Left renal cortex interstitium (tissue), 4 donors: ENCODE measurements at places on chromosomes 3 and 15.

DNA sequence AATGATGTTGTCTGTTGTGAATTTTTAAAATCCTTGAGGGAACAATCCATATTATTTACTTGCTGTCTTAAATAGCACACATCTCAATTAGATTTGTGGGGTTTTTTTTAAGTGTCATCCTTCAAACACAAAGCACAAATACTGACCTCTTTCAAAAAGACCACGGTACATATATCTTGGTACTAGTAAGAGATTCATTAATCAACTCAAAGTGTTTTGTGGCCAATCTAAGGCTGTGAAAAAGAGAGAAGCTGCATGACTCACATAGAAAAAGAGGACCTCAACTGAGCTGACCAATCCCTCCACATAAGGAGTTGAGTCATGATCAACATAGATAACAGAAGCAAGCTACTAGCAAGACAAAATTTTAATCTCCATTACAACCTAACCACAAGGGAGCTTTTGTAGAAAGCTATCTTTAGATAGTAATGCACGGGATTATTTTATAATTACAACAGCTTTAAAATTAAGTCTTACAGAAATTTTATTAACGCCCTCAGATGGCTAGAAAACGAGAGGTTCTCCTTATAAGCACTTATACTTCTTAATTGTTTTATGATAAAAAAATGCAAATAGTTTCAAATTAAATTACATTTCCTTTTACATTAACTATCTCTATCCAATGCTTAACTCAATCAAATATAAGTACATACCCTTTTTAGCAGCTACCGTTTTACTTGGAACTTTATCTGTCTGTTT lies 60.5 kb downstream of the TOP2B start:
- no peak for DNase-seq

- no peak for DNase-seq
These were observed 37.2 kb downstream of the UBE2E2 start for GRCh38 chr3:23240171-23240785.

GRCh38 chr3:58965865-58966264 lies 84.0 kb downstream of the CFAP20DC start:
- no peak for DNase-seq

DNA sequence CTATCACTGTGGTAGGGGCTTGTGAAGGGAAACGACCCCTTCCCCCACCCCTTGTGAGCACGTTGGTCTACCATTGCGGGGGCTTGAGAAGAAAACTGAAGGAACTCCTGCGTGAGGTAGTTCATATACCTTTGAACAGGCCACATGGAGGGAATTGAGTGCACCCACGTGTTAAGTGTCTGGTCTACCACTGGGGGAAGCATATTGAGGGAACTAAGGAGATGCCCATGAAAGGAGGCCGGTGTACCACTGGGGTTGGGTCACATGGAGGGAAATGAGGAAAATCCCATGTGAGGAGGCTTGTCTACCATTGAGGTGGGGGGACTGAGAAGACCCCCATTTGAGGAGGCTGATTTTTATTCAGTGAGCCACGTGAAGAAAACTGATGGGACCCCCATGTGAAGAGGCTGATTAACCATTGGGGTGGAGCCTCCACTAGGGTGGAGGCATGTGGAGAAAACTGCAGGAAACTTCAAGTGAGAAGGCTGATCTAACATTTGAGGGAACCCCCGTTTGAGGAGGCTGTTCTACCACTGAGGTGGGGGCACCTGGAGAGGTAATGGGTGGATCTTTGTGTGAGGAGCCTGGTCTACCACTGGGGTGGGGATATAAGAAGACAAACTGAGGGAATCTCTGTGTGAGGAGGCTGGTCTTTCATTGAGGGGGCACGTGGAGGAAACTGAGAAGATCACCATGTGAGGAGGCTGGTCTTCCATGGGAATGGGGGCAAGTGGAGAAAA lies 163.2 kb downstream of the FBLN2 start:
- DNase-seq = no peak

DNA sequence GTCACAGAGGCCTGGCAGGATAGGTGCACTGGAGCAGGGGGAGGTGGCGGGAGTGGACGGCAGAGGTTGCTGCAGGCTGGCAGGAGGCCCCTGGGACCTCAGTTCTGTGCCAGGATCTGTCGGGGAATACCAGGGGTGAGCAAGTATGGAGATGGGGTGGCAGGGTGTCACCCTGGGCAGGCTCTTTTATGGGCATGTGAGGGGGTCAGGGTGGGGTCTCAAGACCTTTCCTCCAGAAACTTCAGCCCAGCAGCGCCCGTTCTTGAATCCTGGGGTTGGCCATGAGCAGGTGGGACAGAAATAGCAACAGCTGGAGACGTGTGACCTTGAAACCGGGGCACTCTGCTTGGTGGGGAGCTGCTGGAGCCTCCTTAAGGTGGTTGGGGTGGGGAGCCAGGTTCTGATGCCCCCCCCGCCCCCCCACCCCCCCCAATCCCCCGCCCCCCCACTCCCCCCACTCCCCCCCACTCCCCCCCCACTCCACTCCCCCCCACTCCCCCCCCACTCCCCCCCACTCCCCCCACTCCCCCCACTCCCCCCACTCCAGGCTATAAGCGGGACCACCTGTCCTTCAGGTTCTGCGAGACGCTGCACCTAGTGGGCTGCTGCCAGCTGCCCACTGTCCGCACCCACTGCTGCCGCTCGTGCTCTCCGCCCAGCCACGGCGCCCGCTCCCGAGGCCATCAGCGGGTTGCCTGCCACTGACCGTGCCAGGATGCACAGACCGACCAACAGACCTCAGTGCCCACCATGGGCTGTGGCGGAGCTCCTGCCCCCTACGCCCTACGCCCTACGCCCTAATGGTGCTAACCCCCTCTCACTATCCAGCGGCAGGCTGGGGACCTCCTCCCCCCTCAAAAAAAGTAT lies 84.9 kb downstream of the TBC1D2B start:
- DNase-seq = no peak

GRCh38 chr3:100413613-100414012 lies 12.3 kb downstream of the LNP1 start:
- DNase-seq = no peak

GRCh38 chr3:63061449-63061848 lies 186.2 kb upstream of the CADPS start:
- no peak for DNase-seq

- DNase-seq = no peak
These were observed 3.0 kb upstream of the RHO start for GRCh38 chr3:129525341-129525968.

DNA sequence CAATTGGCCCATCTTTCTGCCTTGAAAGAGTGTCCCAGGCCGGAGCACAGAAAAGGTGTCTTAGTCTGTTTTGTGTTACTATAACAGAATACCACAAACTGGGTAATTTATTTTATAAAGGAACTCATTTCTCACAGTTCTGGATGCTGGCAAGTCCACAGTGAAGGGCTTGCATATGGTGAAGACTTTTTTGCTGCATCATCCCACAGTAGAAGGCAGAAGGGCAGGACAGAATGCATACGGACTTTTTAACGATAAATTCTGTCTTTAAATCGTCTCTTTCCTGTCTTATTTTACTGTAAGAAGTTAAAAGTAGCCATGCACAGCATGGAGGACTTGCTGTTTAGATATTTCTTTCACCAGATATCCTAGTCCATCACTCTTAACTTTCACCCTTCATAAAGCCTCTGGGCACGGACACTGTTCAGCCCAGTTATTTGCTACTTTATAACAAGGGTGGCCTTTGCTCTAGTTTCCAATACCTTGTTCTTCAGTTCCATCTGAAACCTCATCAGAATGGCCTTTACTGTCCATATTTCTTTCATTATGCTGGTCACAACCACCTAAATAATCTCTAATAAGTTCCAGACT lies 10.3 kb upstream of the EIF1B start:
- DNase-seq = no peak

GRCh38 chr3:108602249-108602934 lies 12.9 kb downstream of the DZIP3 start:
- no peak for DNase-seq

GRCh38 chr3:15382405-15382923 lies 44.9 kb downstream of the METTL6 start:
- no peak for DNase-seq

DNA sequence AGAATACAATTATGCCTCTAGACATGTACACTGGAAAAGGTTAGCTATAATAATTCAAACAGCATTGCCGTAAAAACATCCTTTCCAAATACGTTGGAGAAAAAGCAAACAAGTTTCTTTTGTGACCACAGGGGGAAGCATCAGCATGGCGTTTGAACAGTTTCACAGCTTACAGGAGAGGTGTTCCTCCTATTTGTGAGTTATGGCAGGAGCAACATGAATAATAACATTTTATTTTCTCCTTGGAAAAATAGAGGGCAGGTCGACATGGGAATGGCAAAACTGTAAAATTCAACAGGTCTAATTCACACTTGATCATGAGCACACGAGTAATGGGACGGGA lies 39.7 kb upstream of the GADL1 start:
- DNase-seq = peak; percentile 32

GRCh38 chr3:180011927-180012326 lies 24.8 kb downstream of the PEX5L start:
- no peak for DNase-seq

- no peak for DNase-seq
These were observed 3.2 kb downstream of the SFMBT1 start for GRCh38 chr3:53042651-53043050.

DNA sequence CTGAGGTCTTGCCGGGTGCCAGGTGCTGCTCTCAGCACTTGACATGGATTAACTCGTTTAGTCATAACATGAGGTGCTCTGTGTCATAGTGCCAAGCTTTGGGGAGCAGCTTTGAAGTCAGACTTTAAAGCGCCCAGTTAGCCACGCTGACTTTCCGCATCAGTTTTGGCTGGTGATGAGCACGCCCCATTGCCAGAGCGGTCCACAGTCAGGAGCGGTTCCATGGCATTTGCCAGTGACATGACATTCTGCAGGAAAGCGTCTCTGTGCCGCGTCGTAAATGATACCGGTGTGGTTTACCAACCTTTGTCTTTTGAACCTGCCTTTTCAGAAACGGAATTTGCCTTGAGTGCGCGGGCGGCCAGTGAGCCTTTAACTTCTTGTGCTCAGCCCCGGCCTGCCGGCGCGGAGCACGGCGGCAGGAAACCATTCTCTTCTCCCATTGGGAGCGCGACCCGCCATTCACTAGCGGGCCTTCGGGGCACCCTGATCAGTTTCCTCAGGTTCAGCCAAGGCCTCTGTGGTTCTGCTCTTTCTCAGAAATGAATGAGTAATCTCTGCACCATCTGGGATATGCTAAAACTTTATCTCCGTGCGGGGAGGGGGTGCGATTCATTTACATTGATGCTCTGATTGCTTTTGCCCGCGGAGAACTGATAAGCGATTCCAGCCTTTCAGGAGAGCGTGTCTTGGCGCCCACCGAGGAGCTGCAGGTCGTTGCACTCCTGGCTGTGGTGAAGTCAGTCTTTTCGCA lies 1.7 kb upstream of the SLC2A2 start:
- peak; percentile 23 for DNase-seq

GRCh38 chr15:98113327-98113726 lies 152.8 kb downstream of the ARRDC4 start:
- DNase-seq = peak; percentile 70

GRCh38 chr15:74318376-74319137 lies 48.9 kb downstream of the CYP11A1 start:
- no peak for DNase-seq

DNA sequence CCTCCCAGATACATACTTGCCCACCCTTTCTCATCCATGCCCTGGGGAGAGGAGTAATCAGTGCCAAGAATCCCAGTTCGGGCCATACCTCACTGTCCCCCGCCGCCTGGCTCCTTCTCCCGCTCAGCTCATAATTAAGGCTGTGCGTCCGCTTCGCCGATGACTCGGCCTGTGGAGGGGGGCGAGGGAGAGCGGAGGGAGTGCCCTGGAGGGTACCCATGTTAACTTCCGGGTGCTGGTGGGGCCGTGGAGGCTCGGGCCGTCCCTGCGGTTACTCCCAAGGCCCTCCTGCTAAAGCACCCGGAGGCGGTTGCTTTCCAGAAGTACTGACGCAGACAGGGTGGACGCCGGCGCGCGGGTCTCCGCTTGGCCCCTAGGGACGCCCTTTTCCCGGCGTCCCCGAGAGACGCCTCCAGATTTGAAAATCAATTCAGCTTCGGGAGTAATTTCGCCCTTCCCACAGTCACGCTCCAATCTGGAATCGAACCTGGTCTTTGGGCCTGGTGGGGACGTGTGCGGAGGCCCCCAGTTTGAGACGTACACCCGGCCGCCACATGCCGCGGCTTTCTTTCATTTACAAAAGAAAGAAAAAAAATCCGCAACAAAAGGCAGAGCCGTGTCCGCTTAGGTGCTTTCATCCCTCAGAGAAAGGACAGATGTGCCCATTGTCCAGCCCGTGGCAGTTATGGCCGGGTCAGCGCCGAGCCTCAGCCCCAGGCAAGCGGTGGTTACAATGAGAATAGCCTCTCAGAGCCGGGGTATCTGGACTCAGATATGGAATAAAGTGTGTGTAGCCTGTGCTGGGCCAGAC lies 1.0 kb upstream of the ONECUT1 start:
- DNase-seq = no peak

GRCh38 chr3:82165266-82165665 lies 403.8 kb upstream of the GBE1 start:
- no peak for DNase-seq

- DNase-seq = no peak
These were observed 59.2 kb downstream of the PPM1L start for GRCh38 chr3:160815280-160815679.

DNA sequence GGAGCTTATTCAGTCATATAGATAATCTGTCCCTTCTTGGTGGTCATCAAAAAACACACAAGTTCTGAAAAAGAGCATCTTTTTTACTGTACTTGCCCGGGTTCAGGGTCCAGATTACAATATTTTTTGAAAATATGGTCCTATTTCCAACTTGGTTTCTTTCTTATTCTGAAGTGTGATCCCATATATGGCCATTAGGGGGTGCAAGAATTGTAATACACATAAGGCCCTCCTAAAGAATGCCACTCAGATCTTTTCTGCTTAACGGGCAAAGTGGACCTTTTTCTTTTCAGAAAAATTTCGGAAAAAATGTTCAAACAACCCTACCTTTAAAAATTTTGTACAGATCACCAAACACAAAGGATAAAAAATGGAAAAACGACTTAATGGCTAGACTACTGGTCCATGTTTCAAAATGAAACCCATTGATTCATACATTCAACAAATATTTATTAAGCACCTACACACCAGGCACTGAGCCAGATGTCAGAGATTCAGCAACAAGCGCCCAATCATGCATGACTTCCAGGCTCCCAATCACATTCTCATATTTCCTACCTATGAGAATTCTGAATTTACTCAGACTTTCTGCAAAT lies 102.0 kb upstream of the MYRIP start:
- no peak for DNase-seq

DNA sequence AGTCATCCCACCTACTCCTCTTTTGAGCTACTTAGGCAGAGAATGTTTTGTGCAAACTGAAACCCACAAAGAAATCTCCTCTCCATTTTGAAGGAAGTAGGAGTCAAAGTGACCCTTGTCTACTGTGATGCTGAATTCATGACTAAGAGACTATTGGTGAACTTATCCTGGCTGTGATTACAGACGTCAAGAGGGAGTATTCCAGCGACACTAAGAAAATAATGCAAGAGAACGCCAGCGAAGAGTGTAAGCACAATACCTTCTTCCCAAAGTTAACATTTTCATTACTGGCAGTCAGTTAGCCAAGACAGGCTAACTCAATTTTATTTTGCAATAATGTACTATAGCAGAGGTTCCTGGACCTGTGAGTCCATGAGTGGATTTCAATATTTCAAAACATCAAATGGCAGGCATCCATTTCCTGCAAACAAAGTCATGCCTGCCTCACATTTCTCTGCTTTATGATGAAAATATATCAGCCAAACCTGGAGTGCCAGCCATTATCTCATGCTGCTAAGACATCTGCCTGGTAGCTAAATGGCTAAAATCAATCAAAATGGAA lies 59.0 kb downstream of the CTNNB1 start:
- no peak for DNase-seq
